ENCODE measurements at places on chromosomes 7 and 10. TPM values are rescaled to one million over a fixed set of nuclear protein-coding genes. Genes with fewer than 3 reads are reported as not detected.
A peak's percentile ranks its signal among the peaks of the same experiment; 100 is the strongest.

GRCh38 chr10:47109906-47110305 is 190.1 kb upstream of the GDF10 start:
- no peak for DNase-seq

Gene MYO1G
- 0.21 TPM for total RNA-seq

DNA sequence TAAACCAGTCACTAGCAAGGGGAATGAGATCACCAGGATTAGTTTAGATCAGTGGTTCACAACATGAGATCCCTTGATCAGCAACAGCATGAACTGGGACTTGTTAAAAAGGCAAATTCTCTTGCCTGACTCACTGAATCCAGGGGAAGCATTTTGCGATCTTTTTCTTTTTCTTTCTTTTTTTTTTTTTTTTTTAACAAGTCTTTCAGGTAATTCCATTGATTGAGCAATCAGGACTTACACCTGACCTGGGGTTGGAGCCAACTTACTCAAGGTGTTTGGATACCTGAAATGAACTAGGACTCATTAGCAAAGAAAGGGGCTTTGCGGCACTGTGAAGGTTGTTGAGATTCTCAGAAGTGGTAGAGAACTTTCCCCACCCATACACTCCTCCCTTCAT is 47.1 kb upstream of the PRR15 start:
- DNase-seq = no peak

DNA sequence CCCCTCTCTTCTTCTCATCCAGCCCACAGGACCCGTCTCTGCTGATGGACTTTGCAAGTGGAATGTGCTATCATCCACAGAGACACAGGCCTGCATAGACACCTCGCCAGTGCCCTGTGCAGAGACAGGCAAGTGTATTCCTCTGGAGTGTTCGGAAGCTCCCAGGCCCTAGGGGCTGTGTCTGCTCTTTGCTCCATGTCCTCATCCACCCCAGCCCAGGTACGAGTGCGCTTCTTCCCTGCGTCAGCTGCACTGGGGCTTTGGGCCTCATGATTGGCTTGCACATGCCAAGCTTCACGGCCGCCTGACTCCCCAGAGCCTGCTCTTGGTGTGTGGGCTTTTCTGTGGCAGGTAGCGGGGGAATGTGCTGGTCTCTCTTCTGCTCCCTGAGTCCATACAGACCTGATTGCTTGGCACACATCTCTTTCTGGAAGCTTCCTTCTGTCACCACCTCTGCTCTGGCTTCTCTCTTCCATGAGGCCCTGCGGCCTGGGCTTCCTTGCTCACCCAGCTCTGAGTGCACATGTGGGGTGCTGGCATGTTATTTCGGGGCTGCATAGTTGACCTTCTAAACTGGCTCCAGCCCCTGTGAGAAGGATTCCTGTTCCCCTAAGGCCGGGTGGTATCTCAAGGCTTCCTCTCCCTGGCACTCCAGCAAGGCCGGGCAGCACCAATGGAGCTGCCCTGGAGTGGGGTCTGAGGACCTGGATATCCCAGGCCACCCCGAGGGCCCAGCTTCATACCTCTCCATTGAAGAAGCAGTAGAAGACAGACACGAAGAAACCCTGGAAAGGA is 27.8 kb downstream of the CRHR2 start:
- no peak for DNase-seq

GRCh38 chr7:36071605-36072004 is 81.4 kb upstream of the EEPD1 start:
- peak; percentile 22 for DNase-seq

GRCh38 chr7:44188480-44189225 is 586 bp downstream of the GCK start:
- DNase-seq = no peak

DNA sequence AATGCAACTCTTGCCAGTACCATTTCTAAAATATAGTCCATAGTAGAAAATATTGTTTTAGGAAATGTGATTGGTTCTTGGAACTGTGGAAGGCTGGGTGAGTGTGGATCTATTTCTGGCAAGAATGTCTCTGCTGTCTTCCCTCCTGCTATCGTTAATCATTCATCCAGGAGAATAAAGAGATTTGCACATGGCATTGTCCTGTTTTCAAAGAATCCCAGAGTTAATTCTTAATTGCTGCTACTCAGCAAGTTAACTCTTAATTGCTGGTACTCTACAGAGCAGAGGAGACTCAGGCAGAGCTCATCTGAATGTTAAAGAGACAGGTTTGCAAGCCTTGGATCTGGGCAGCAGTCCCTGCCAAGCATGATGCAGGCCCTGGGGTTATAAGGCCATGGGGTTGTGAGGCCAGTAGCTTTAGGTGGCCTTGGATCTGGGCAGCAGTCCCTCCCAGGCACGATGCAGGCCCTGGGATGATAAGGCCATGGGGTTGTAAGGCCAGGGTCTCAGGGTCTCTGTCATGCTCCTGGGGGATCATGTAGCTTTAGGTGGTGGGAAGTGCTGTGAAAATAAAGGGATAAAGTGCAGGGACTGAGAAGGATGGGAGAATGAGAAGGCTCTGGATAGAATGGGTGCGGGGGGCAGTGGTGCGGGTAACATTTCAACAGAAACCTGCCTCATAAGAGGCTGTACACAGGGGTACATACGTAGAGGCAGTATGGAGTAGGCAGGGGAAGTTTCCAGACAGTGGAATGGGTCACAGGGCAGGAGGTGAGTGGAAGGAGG is 162.3 kb downstream of the SVIL start:
- no peak for DNase-seq

GRCh38 chr7:40859965-40860543 is 725.2 kb downstream of the SUGCT start:
- DNase-seq = no peak

DNA sequence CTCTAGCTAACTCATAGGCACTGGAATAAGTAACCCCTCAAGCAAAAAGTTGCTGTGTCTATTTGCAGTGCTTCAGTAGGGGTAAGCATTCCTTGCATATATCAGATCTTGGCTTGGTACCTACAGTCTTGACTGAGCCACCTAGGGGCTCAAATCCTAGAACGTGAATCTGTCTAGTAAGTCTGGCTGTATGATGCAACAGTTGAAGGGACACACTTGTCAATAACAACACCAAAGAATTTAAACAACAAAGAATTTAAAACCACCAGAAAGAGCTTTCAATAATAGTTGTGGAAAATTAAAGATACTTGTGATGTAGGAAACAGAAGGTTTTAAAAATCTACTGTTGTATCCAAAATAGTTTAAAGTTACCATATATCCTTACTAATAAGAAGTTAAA is 65.4 kb downstream of the EBLN1 start:
- DNase-seq = no peak

Gene HECW1
- 0.39 TPM for total RNA-seq
